ENCODE measurements at places on chromosomes 4 and X. TPM values are rescaled to one million over a fixed set of nuclear protein-coding genes. Genes with fewer than 3 reads are reported as not detected.

ABCD1 gene
- 15.0 TPM for total RNA-seq

P2RY4 gene
- 0.16 TPM for total RNA-seq

FAM53A gene
- total RNA-seq: 1.6 TPM

VAMP7 gene
- total RNA-seq: 20.9 TPM

ANOS1 gene
- total RNA-seq: 4.0 TPM

GLOD5 gene
- total RNA-seq: not detected

SLC25A53 gene
- 8.6 TPM for total RNA-seq

P2RY8 gene
- 1.8 TPM for total RNA-seq

All from left cardiac atrium (tissue), 4 donors.